ENCODE measurements at places on chromosomes 2 and 18.

GRCh38 chr2:88871336-88871735 lies 179.9 kb downstream of the RPIA start:
- no peak for DNase-seq

GRCh38 chr2:117785740-117786139 lies 28.8 kb upstream of the DDX18 start:
- DNase-seq = no peak

- no peak for DNase-seq
These were observed 205.8 kb upstream of the SMAD2 start for GRCh38 chr18:48136051-48136826.

DNA sequence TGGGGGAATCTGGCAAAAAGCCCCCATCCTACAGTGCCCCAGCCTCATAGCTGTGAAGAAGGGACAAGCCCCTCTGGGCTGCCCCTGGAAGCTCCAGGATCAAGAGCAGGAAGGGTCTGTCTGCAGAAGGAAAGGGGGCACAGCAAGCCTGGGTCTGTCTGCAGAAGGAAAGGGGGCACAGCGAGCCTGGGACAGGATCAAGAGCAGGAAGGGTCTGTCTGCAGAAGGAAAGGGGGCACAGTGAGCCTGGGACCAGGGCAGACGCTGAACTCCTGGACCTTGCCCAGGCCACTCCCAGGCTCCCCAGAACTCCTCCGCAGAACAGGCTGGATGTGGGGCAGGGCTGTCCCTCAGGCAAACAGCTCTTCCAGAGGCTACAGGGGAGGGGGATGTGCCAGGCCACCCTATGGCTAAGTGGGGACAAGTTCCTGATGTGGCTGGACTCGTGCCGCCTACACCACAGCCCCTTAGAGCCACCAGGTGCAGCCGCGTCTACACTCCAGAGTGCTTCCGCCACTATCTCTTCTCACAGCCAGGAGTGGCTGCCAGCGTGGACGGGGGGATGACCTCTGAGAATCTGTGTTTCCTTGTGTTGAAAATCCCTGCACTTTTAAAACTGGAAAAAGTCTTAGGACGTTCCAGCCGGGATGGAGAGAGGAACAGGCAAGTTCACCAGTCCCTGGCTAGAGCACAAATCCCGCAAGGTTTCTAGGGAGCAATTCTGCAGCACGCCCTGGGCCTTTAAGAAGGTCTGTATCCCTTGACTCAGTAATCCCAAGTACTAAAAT lies 20.8 kb downstream of the KIF1A start:
- no peak for DNase-seq

DNA sequence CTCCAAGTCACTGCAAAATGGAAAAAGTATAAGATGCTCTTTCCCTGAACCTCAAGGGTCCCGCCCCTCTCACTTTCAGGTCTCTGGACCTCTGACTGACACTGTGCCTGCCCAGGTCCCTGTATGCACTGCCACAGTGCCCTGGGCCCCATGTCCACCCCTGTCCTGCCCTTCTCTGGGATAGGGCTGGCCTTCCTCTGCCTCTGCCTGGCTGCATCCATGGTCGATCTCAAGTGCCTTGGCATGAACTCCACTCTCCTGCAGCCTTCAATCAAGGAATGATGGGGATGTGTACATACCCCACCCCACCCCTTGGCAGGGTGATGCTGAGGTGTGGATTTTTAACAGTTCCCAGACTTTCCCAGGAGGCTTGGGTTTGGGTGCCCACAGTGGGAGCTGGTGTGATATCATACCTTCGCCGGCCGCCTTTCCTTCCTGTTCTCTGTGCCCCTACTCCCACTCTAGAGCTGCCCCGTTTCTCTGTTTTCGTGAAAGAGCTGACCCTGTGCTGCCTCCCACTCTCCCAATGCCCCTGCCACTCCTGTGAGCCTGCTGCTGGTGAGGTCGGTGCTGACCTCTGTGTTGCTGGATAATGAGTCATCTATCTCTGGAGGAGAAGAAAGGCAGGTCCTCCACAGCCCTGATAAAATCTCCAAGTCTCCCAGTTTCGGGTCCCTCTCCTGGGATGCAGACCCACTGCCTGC lies 18.9 kb downstream of the PTPN18 start:
- DNase-seq = no peak

DNA sequence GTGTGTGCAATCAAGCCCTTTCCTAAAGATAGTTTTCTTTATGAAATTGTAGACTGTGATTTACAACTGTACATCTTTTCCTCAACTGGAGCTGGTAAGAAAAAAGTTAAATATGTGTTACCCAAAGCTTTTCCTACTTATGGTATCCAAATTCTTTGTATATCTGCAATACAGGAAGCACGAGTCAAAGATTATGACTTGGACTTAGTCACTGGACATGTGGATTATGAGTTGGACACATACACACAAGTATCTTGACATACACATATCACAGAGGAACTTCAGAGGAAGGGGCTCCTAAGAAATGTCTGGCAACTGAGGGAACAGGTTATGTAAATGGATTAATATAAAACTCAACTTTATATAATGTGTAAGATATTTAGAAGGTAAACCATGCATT lies 35.2 kb downstream of the PRELID3A start:
- DNase-seq = no peak

GRCh38 chr2:216126943-216127342 lies 17.8 kb downstream of the XRCC5 start:
- DNase-seq = no peak

- no peak for DNase-seq
These were observed 44.7 kb upstream of the TMEM200C start for GRCh38 chr18:5939801-5940667.

- DNase-seq = no peak
These were observed 580.8 kb downstream of the ERBB4 start for GRCh38 chr2:211957799-211958198.

- DNase-seq = no peak
These were observed 311.8 kb downstream of the LNPK start for GRCh38 chr2:175690113-175690837.

Data from activated T-helper 1 cell treated with anti-CD3 and anti-CD28 coated beads, Interleukin-2, amount 50 U/mL, for 16 hours (primary cell).